ENCODE measurements at places on chromosomes 16 and 17. TPM values are rescaled to one million over a fixed set of nuclear protein-coding genes. Genes with fewer than 3 reads are reported as not detected.

The GP1BA gene
- total RNA-seq = not detected

The ITGAX gene
- total RNA-seq = 1.1 TPM

The CA5A gene
- total RNA-seq = not detected

The KRTAP4-5 gene
- total RNA-seq = not detected

The NUDT7 gene
- total RNA-seq = 5.2 TPM

All from A549 treated with Hydrocortisone at 1 μM for 4 hours (cell line).